ENCODE measurements at places on chromosomes 2 and 18.

- DNase-seq = no peak
These were observed 1.6 kb downstream of the AGXT start for GRCh38 chr2:240869956-240870875.

DNA sequence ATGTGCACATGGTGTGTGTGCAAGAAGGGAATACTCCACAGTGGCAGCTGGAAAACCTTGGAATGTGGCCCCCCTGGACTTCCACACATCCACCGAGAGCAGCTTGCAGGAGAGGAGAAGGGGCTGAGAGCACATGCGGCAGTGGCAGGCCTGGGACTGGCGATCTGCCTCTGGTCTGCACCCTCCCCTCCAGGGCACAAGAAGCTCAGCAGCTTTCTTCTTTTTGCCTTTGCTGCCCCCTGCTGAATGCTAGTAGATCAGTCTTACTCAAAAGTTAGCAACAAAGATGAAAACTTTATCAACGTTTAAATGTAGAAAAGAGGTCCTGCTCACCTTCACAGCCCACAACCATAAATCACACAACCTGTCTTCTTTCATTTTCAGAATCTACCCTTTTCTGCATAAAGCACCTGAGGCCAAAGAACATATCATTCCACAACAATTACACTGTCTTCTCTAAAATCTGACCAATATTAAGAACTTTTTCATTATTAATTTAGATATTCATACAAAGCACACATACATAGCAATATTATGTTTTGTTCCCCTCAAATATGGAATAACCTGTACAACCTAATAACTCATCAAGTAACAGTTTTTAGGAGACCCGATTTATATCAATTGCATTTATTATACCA lies 34.6 kb downstream of the TGFBRAP1 start:
- no peak for DNase-seq

DNA sequence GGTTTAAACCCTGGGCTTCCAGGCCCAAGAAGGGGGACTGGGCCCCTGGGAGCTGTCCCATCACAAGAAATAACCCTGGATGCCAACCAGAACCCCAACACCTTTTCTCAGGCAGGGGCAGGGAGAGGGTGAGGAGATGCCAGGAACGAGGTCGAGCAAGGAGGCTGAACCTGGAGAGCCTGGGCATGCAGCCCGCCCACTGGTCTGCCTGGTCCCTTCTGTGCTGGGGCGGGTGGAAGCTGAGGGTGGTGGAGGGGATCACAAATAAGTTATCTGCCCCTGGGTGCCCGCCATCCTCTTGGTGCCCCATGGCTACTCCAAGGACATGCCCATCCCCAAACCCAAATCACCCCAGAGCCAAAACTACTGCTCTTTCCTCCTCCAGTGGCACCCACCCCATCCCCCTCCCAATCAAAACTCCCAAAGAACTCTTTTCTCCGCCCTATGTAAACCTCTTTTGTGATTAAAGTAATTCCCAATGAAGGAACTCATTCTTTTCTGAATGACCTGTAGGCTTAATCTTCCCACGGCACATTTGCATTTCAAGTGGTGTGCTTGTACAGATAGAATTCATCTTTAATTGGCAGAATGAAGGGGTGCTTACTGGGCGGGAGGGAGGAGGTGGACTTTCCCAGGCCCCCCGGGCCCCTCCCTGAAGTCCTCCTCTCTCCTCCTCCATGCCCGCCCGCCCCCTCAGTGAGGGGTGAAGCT lies 47.9 kb downstream of the EFR3B start:
- no peak for DNase-seq

DNA sequence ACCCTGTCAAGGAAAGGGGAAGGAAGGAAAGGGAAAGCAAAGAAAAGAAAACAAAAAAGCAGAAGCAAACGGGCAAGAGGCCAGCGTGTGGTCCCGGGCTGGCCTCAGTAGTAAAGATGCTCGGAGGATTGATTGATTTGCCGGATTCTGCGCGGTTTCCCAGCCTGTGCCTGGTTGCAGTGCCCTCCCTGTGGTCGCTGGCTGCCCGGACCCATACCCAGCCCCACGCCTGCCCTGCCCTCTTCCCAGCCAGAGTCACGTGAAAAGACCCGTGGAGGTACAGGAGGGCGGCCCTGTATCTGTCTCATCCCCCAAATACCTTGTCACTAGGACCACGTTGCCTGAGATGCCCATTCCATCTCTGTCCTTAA lies 55.1 kb upstream of the IMP4 start:
- no peak for DNase-seq

GRCh38 chr2:65802298-65802942 lies 370.0 kb upstream of the SPRED2 start:
- no peak for DNase-seq

GRCh38 chr2:172021074-172021931 lies 21.6 kb downstream of the METAP1D start:
- no peak for DNase-seq

DNA sequence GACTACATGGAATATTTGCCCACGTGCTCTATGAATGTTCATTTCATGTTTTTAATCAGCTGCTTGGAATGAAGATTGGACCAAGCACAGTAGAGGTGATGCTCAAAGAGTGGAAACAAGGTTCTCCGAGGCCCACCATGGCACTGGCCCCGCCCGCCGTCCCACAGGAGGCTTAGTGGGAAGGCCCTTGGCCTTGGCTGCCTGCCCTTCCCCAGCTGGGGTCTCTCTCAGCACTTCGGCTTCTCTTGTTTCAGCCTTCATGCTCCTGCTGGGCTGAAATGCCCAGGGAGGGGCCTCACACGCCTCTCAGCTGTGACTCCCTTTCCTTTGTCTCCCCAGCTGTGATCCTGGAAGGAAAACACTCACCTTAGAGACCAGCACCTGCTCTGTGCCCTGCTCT lies 833.2 kb downstream of the GALR1 start:
- no peak for DNase-seq

GRCh38 chr2:65917986-65918385 lies 485.6 kb upstream of the SPRED2 start:
- DNase-seq = no peak

DNA sequence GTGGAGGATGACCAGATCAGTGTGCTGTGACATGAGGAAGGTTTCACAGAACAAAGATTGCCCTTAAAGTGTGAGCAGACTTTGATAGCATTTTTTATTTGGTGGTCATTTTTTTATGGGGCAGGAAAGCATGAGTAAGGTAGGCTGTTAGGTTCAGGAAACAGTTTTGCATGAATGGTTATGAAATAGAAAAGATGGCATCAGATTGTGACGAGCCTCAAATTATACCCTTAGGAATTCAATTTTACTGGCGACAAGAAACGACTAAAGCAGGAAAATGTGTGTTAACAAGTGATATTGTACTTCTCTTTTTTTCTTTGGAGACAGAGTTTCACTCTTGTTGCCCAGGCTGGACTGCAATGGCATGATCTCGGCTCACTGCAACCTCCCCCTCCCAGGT lies 44.7 kb downstream of the PIK3C3 start:
- no peak for DNase-seq

DNA sequence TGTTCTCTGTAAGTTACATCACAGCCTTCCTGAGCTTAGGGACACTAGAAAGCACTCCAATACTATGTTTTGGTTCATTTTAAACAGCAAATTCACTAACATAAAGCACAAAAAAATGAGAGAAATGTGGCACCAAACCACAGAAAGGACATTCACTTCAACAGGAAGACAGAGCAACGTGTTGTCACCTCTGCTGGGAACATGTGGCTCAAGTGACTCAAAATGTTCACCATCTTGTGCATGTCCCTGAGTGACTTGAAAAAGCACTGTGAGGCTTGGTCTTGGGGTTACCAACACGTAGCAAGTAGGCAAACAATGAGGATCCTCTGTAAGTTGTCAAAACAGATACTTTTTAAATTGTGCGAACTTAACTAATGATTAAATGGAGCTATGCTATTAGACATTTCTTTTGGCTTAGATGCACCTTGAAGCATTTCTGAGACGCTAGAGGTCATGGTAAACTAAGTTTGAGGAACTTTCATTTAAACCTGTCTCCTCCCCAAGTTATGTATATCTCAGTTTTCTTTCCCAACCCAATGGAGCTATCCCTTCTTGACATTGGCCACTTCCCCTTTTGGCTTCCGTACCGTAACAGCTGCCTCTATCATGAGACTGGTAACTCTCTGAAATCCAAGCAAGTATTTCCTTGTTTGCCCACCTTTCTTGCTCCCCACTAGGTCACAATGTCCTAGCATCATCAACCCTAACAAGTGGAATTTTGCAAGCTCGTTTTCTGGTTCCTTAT lies 14.0 kb upstream of the ST6GAL2 start:
- no peak for DNase-seq

DNA sequence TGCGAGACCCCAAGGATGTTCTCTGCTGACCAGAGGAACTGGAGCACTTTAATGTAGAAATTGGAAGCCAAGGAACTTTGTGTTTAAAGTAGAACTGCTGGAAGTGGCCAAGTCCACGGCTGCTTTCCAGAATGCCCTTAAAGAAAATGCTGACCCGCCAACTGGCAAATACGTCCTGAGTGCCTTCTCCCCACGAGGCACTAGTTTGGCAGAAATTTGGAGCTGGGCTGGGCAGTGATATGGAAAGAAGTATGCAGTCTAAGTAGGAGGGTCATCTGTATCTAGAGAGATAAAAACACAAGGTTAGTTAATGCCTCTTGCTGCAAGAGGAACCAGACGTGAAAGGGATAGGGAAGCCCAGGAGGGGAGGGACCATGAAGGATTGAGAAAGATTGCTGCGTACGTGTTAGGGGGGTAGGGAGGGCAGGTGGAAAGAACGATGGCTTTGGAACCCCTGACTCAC lies 59.3 kb upstream of the RFX8 start:
- DNase-seq = no peak

DNA sequence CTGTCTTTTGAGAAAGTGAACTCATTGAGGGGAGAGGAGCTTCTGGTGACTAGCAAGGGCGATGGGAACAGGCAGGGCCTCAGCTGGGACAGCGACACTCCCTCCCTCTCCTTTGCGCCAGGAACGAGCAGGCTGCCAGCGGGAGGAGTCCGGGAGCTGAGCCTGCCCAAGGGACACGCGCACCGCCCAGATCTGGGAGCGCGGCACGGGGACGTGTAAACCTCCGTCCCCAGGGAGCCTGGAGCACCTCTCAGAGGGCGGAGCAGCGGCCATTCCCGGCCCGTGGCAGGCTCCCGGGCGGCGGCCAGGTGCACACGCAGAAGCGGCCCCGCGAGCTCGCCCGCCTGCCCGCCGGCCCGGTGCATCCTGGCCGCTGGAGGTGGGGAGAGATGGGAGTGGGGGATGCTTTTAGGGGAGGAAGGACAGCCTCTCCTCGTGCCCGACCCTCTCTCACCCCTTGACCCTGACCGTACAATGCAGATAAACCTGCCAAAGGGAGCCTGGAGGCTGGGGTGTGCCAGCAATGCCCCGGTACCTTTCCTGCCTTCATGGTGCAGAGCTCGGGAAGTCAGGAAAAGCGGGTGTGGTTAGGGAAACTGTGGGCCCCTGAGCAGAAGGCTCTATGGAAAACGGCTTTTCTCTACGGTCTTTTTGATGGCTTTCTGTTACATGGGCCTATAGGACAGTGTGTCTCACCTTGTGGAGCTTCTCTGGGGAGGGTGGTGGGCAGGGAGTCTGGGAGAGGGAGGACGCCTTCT lies 2.2 kb downstream of the AQP4 start:
- DNase-seq = no peak

GRCh38 chr18:74196220-74197119 lies 48.1 kb downstream of the TIMM21 start:
- DNase-seq = peak; percentile 35

- no peak for DNase-seq
These were observed 53.8 kb downstream of the SS18 start for GRCh38 chr18:26036635-26037034.

GRCh38 chr2:218329027-218329825 lies 27.4 kb upstream of the CATIP start:
- no peak for DNase-seq

GRCh38 chr2:37414470-37414949 lies 70.1 kb downstream of the QPCT start:
- no peak for DNase-seq

DNA sequence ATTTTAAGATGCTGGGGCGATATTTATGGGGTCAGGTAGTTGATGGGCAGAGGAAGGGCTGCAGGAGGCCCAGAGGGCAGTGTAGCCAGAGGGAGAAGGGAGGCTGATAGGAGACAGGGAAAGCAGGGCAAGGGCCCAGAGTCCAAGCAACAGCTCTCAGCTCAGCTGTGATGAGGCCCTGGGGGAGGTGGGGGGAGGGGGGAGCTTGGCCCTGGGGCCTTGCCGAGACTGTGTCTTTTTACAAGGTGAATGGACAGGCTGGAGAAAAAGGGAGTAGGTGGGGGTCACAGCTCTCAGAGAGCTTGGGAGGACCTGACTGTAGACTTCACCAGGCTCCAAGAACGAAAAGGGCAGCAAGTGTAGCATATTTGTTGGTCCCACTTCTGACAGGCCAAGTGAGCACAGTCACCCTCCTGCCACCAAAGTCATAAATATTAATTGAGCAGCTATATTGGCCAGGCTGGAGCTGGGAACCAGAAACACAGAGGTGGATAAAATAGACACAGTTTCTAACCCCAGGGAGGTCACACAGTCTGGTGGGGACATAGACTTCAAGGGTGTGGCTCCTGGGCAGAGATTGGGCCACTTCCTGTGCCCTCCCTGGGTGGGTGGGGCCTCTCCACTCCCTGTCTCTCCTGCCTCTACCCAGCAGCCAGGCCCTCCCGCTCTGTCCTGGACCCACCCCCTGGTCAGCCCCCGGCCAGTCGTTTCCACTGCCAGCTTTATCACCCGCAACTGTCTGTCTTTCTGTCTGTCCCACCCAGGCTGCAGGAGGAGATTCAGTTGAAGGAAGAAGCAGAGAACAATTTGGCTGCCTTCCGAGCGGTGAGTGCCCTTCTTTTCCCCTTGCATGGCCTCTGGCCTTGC lies 1.4 kb downstream of the DES start:
- no peak for DNase-seq

- DNase-seq = no peak
These were observed 88.2 kb downstream of the ACKR3 start for GRCh38 chr2:236657801-236658200.

DNA sequence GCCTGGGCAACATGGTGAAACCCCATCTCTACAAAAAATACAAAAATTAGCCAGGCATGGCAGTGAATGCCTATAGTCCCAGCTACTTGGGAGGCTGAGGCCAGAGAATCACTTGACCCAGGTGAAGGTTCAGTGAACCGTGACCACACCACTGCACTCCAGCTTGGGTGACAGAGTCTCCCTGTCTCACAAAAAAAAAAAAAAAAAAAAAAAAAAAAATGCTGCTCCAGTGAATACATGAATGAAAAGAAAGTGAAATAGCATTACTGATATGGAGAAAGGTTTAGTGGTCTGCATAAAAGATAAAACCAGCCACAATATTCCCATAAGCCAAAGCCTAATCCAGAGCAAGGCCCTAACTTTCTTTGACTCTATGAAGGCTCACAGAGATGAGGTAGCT lies 44.5 kb downstream of the METTL8 start:
- DNase-seq = no peak

DNA sequence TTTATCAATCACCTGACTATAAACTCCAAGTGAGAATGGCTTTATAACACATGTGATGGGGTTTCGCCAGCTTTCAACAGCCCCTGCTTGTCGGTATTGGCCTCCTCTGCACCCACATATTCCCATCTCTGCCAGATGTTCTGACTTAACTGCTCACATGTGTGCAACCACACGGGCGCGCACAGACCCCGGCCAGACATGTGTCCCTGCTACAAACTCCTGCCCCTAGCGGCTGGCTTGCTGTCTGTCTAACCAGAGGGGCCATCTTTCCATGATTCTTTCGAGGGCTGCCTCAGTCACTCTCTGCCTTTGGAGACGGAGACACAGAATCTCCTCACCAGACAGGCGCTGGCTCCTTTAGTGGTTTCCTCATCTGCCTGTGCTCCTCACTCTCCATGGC lies 15.3 kb downstream of the STON1 start:
- no peak for DNase-seq

GRCh38 chr2:215357660-215358059 lies 45.8 kb downstream of the ATIC start:
- DNase-seq = no peak

GRCh38 chr18:23487738-23488570 lies 15.4 kb upstream of the RMC1 start:
- DNase-seq = peak; percentile 50
